Activated CD8-positive, alpha-beta memory T cell treated with anti-CD3 and anti-CD28 coated beads for 24 hours (primary cell): ENCODE measurements at places on chromosomes 5 and 9.

DNA sequence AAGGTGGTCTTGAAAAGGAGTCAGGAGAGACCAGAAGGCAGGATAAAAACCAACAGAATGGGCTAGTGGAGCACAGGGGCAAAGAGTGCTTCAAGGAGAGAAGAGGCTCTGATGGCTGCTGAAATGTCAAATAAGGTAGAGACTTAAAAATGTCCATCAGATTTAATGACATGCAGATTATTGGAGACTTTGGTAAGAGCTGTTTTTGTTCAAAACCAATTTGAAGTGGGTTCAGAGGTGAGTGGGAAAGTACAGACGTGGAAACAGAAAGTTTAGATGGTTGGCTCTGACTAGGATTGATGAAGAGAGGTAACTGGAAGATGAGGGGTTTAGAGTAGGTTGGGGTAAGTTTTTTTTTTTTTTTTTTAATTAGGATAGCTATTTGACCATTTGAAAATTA, 14.1 kb downstream of the SLC25A46 start:
- no peak for DNase-seq

GRCh38 chr5:171710451-171711024, 75.1 kb upstream of the SMIM23 start:
- no peak for DNase-seq

DNA sequence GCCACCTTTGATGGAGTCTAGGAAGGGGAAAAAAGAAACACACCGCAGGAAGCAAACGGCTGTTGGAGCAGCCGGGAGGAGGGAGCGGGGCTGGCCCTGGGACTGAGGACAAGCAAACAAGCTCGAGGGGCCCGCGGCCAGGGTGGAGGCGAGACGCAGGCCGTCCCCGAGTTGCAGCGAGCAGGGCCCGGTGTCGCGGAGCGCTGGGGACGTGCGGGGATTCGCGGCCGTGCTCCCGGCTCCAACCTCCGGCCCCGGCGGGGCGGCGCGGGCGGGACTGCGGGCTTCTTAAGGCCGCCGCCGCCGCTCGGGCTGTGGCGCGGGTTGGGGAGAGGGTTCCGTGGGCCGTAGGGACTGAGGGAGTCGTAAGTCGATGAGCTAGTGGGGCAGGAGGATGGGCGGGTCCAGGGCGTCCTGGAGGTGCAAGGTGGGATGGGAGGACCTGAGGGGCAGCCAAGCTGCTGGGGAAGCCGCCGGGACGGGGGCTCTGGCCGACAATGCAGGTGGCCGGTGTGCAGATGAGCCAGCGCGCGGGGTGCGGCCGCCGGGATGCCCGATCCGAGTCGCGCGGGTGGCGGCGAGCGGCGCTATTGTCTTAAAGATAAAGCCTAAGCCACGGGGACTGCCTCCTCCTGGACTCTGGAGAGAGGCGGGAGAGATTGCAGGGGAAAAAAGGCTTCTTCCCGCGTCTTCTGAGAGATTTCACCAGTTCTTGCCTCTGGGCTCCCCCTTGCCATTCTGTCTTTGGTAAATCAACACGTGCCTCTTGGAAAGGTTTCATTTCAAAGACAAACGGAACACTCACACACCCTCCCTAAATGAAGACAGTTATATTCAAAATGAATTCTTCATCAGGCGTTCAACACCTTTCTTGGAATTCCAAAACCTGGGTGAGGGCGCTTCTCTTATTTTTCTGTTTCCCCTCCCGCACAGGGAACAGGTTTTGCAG, 1.6 kb upstream of the HAPLN1 start:
- DNase-seq, result no peak

DNA sequence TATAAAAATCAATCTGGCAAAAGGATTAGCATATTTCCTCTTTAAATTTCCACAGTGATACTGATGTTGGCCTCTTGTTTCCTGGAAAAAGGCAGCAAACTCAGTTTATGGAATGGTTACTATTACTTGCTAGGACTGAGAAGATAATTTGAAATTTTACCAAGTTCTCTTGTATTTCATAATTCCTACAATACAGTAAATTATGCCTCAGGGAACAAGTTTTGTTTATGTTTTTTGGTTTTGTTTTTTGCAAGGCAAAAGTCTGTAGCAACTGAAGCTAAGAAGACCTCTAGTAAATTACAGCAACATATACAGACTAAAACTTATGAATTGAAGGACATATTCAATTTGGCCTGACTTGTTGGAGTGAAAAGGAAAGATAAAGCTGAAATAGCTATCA, 30.2 kb upstream of the SLCO6A1 start:
- DNase-seq, result no peak

DNA sequence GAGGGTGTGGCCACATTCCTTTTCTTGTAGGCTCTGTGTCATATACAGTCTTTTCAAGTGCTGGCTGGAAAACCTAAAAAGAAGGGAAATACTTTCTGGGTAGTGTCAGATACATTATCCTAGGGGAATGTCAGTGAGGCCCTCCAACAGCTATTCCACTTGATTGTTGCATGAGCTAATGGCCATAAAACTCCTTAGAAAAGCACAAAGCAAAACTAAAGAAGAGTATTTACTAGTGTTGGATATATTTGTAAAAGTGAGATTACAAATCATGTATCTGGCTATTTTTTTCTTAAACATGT, 829 bp downstream of the ANXA1 start:
- DNase-seq, result no peak

DNA sequence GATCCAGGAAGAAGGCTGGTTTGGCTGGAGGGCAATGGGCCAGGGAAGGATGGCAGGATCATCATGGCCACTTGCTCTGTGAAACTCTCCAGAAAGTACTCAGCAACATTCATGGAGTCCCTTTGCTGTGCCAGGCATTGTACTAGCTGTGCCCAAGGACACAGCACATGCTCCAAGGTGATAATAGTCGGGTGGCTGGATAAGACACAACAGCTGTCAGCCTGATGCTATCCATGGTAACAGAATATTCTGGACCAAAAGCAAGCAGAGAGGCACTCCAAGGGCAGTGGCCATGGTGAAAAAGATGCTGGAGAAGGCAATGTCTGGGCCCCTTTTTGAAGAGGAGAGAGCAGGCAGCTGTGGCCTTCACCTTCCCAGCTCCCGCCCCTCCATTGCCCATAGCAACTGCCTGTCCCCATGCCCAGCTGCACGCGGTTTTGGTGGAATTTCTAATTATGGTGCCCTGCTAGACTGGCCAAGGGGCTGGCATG, 113.8 kb upstream of the CPEB4 start:
- DNase-seq, result no peak

GRCh38 chr9:134188386-134189144, 24.2 kb upstream of the RNU6ATAC start:
- no peak for DNase-seq

DNA sequence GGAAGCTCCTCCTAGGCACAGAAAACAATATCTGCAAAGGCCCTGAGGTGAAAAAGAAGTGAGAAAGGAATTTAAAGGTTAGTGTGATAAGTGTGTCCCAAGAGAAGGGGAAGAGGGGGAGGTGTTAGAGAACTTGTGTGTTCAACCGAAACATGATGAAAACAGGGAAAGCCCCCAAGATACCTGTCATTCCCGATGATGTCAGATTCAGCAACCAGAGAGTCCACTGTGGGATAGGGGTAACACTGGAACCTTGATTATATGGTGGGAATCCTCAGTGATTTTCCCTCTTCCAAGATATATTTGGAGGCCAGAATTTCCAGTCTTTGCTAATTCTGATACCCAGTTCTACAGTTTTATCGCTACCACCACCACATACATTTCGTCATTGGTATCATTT, 15.5 kb upstream of the BNC2 start:
- no peak for DNase-seq

GRCh38 chr9:133609311-133610098, at the start of gene FAM163B:
TSS of gene FAM163B (minus strand) at chr9:133609389. CDS start at chr9:133580223, 29,166 bp downstream.
- DNase-seq, result peak; percentile 71

DNA sequence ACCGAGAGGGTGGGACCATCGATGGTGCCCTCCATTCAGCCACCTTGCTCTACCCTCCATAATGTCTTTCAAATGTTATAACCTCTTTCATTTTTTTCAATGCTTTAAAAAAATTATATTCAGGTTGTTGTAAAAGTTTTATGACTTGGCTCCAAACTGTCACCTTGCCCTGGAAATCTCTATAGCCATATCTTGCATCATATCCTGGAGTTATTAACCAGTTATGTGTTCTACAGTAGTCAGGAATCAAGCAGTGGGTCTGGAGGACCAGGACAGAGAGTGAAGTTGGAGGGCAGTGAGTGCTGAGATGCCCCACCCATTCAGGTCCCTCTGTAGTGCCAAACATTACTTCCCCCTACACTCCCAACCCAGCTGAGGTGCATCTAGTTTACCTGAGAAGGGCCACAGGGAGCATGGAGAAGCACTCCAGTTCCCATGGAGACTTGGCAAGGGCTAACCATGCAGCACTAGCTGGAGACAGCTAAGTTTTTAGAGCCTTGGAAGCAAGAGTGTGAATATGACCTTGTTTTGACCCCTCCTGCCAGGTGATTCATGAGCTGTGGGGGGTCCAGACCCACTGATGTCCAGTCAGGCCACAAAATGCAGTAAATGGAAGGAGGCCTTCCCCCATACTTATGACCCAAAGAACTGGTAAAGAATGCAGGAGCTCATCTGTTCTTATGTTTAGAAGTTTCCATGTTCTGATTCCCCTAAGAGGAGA, 5.5 kb downstream of the IFNA8 start:
- DNase-seq, result no peak

DNA sequence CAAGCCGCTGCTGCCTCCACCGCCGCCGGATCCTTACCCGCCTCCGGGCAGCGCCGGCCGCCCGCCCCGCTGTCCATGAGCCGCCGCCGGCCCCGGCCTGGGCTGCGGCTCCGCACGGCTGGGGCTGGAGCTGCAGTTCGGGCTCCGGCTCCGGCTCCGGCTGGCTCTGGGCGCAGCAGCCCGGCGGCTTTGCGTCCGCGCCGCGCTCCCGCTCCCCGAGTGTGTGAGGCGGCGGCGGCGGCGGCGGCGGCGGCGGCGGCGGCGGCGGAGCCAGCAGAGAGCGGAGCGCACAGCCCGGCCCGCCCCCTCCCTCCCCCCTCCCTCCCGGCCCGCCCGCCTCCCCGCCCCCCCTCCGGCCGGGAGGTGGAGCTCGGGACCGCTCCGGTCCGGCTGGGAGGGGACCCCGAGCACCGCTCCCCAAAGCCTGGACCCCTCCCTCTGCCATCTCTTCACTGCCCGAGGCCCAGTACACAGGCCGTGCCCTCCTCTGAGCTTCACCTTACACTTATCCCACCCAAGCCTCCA, at the start of gene PCDH1:
Gene PCDH1 (minus strand): TSS at position 225 of the 525 bp plus-strand sequence. CDS start 148 bp downstream, at position 77.
- no peak for DNase-seq

GRCh38 chr9:109010746-109011145, 2.6 kb downstream of the CTNNAL1 start:
- peak; percentile 61 for DNase-seq

- no peak for DNase-seq
These were observed 274.2 kb upstream of the PUM3 start for GRCh38 chr9:3118081-3118480.

GRCh38 chr9:134375430-134376385, 49.5 kb downstream of the RXRA start:
- no peak for DNase-seq

- peak; percentile 62 for DNase-seq
These were observed 43.4 kb upstream of the N4BP3 start for GRCh38 chr5:178069909-178070308.

- DNase-seq, result no peak
These were observed 145.6 kb downstream of the LURAP1L start for GRCh38 chr9:12920437-12920836.

- no peak for DNase-seq
These were observed 30.2 kb downstream of the ZFAND5 start for GRCh38 chr9:72334658-72335337.

DNA sequence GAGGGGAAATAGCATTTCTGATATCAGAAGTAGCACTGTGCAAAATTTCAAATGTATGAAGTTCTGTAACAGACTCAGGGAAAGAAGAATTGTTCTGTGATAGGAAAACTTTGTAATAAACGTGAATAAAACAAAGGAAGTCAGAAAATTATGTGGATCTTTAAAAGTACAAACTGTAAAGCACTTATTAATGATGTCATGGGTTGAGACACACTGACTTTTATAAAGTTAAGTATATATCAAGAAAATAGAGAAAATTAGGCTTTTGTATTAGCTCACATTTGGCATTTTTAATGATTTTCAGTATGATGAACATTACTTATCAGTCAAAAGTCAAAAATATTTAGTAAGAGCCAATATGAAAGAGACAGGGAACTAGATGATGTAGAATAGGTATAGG, 1081.7 kb upstream of the EDIL3 start:
- DNase-seq, result no peak

GRCh38 chr5:38672059-38672788, 115.8 kb upstream of the LIFR start:
- no peak for DNase-seq

GRCh38 chr5:119275601-119276173, 80.1 kb upstream of the TNFAIP8 start:
- no peak for DNase-seq

DNA sequence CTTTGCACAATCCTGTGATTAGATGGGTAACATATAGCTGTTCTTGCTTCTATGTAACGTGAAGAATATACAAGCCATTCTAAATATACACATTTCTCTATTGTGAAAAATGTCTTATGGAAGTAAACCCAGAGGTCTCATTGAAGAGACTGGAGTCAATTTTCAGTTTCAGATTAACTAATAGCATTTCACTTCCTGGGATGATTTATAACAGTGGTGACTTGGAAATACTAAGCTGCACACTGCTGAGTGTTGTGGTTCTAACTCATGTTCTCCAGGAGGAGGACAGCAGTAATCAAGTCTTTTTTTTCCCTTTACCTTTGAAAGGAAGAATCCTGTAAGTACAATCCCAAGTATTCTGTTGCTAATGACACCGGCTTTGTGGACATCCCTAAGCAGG, 3.3 kb downstream of the CTSL start:
- no peak for DNase-seq

GRCh38 chr9:84751921-84752320, 82.4 kb downstream of the NTRK2 start:
- DNase-seq, result no peak

GRCh38 chr9:111993319-111993718, 96.7 kb downstream of the UGCG start:
- DNase-seq, result no peak

GRCh38 chr9:15289603-15290002, 17.4 kb downstream of the TTC39B start:
- DNase-seq, result no peak

GRCh38 chr5:97915106-97915505, 732.1 kb upstream of the RIOK2 start:
- no peak for DNase-seq

GRCh38 chr9:135134268-135135022, 47.0 kb downstream of the OLFM1 start:
- no peak for DNase-seq

DNA sequence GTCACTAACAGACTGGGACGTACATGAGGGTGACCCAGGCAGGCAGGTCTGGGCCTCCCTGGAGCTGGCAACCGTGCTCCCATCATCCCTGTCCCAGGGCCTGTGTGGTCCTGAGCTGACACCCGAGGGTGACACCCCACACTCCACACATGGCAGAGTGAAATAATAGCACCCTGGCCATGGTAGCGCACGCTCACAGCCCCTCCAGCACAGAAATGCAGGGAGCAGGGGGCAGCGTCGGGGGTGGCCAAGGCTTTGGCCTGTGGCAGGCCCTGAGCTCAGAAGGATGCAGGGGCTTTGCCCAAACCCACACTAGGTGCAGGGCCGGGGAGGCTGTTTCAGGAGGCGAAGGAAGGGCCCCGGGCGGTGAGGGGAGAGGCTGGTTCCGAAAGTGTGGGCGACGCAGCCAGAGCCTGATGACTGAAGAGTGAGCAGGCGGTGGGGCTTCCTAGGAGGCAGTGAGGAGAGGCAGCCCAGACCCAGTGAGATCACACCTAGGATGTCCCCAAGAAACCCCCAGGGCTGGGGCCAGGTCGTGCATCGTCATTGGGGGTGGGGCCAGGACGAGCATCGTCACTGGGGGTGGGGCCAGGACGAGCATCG, 12.9 kb downstream of the OR2V2 start:
- DNase-seq, result peak; percentile 87

GRCh38 chr5:154408811-154409210, 37.0 kb upstream of the SAP30L start:
- DNase-seq, result no peak
